ENCODE measurements at places on chromosomes 13 and 19.

DNA sequence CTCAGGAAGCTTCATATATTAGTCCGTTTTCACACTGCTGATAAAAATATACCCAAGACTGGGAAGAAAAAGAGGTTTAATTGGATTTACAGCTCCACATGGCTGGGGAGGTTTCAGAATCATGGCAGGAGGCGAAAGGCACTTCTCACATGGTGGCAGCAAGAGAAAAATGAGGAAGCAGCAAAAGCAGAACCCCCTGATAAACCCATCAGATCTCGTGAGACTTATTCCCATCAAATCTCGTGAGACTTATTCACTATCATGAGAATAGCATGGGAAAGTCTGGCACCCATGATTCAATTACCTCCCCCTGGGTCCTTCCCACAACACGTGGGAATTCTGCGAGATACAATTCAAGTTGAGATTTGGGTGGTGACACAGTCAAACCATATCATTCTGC, 23.1 kb downstream of the FLT3 start:
- DNase-seq, result no peak

- DNase-seq, result no peak
These were observed 434 bp upstream of the FNDC3A start for GRCh38 chr13:48975101-48975855.

DNA sequence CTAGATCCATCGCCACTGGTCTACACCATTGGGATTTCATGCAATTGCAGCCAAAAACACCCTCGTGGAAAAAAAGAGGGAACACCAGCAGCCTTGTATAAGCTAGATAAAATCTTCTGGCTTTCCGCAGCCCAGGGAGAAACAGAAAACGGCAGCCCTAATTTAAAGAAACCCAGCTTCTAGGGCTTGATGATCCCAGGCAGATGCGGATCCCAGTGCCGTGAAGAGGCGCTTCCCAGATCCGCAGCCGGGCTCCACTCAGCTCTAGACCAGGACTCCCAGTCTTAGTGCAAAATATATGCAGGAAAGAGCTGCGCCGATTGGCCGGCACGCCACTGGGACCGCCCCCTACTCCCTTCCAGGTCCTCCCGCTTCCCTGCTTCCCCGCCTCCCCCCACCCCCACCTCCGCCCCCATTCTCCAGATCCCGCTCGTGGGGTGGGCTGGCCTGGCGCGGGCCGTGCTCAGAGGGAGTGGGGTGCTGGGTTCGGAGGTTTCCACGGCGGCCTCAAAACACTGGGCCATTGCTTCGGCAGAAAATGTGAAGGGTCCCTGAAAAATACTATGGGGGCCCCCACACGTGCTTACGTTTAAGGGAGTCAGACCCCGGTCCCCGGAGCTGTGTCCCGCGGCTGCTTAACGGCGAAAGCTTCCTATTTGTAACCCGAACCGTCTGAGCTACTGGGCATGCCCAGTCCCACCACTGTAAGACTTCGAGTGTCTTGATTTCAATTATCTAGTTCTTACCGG, 63.1 kb downstream of the SERP2 start:
- DNase-seq, result peak; percentile 77

DNA sequence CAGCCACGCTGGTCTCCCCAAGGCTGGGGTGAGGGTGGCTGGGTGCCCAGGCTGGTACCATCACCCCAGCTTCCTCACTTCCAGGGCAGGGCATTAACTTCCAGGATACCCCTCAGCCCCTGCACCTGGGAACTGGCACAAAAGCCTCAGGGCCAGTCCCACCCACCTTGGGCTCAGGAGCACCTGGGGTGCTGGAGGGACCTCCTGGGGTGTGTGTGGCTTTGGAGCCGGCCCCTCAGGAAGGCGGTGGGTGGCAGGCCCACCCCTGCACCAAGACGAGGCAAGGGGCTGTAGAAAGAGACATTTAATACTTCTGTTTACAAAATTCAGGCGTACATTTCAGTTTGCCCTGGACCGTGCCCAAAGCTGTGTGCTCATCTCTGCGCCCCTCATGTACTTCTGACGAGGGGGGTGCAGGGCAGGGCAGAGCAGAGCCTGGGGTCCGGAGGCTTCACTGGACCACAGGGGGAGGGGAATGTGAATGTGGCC, 16.8 kb downstream of the MPND start:
- DNase-seq, result no peak

DNA sequence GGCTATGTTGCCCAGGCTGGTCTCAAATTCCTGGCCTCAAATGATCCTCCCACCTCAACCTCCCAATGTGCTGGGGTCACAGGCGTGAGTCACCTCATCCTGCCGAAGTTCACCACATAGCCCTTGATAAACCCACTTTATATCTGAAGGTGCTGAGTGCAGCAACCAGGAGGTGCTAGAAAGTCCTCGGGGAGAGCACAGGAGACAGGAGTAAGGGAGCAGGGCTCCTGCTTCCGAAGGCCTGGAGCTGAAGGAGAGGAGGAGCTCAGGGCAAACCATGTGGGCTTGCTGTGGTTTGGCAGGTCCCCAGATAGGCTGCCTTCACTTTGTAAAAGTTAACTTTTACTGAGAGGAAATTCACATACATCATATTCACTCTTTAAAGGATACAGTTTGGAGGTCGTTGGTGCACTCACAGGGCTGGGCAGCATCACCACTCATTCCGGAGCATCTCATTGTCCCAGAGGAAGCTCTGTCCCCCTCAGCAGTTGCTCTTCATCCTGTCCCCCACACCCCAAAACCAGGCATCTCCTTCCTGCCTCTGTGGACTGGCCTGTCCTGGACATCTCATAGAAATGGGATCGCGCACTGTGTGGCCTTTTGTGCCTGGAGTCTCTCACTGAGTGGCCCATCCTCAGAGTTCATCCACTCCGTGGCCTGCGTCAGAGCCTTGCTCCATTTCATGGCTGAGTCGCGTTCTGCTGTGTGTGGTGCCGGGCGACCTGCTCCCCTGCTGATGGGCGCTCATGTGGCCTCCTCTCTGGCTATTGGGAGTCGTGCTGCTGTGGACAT, 49.5 kb downstream of the KDM4B start:
- DNase-seq, result no peak

DNA sequence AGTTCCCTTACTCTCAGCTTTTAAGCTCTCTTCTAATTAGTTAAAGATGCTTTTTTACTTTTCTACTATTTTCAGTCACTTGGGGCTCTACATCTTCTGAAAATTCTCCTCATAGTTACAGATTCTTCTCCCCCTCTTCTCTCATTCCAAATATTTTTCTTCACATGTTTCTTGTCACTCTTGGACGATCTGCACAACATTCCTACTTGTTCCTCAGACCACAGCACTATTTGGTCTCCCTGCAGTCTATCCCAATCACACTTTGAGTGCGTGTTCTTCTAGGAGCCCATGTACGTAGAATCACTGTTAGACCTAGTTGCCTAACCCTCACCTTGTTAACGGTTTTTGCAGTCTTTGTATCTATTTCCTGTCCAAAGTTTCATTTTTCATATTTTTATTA, 222.5 kb upstream of the SPRY2 start:
- DNase-seq, result no peak

- DNase-seq, result no peak
These were observed 15.5 kb downstream of the CEACAM1 start for GRCh38 chr19:42512743-42513304.

GRCh38 chr13:20049558-20050473, 91.3 kb downstream of the ZMYM2 start:
- no peak for DNase-seq

- DNase-seq, result no peak
These were observed 71.4 kb downstream of the ALOX5AP start for GRCh38 chr13:30806784-30807183.

- DNase-seq, result no peak
These were observed 362.6 kb downstream of the FGF14 start for GRCh38 chr13:102039264-102039663.

GRCh38 chr19:17245535-17245984, at the start of gene NR2F6:
TSS of gene NR2F6 (minus strand) at chr19:17245919. CDS start at chr19:17245220, 699 bp downstream.
- DNase-seq, result no peak

DNA sequence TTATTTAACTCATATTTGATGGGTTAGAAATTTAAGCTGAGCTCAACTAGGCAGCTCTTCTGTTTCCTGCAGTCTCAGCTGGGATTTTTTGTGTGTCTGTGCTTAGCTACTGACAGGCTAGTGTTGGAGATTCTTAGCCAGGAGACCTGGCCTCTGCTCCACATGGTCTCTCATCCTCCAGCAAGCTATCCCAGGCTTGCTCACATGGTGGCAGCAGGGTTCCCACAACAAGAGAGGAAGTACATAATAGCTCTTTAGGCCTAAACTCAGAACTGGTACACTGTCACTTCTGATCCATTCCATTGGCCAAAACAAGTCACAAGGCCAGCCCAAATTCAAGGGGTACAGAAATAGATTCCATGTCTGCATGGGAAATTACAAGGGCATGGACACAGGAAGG, 406.2 kb downstream of the SUCLA2 start:
- no peak for DNase-seq

- DNase-seq, result no peak
These were observed 8.8 kb upstream of the OXGR1 start for GRCh38 chr13:97003071-97003470.

GRCh38 chr19:17775991-17776803, 18.7 kb upstream of the B3GNT3 start:
- DNase-seq, result no peak

- DNase-seq, result no peak
These were observed 679.8 kb upstream of the KLHL1 start for GRCh38 chr13:70788074-70788473.

DNA sequence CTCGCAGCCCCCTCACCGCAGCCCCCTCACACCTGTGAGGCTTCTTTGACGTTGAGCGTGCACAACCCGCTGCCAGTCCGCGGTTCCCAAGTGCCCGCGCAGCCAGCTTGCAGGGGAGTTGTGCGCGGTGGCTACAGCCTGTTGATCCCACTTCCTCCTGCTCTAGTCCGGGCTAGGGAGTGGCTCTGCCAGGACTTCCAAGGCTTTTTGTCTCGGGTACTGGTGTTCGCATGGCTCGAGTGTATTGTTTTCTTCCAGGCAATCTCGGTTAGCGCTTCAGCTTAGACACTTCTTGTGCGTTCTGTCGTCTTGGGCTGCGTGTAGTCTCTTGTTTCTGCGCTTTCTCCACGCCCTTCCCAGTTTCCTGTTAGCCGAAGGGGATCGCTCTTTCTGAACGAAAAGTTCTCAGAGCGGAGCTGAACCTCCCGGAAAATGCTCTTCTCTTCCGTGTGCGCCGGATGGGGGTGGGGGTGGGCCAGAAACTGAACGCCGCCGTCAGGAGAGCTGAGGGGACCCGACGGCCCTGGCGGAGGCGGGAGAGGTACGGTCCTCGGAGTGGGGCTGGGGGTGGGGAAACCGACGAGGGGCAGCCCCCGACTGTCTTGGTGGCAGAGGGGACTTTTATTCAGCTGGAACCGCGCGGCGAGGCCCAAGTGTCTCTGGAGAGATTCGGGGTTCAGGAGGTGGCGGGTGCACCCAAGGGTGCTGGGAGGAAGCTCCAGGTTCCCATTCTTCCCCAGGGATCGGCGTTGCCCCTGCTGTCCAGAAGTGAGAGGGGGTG, 697 bp upstream of the DGKH start:
- DNase-seq, result peak; percentile 28

DNA sequence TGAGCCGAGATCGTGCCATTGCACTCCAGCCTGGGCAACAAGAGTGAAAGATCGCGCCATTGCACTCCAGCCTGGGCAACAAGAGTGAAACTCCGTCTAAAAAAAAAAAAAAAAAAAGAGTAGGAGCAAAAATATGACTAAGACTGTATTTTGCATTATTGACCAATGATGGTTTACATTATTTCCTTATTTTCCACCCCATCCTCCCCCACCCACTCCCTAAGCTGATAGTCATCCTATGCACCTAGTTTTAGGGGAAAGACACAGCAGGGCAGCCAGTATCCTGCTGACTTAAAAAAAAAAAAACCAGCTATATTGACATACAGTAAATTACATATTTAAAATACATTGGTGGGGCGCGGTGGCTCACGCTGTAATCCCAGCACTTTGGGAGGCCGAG, 25.1 kb downstream of the VAV1 start:
- no peak for DNase-seq

DNA sequence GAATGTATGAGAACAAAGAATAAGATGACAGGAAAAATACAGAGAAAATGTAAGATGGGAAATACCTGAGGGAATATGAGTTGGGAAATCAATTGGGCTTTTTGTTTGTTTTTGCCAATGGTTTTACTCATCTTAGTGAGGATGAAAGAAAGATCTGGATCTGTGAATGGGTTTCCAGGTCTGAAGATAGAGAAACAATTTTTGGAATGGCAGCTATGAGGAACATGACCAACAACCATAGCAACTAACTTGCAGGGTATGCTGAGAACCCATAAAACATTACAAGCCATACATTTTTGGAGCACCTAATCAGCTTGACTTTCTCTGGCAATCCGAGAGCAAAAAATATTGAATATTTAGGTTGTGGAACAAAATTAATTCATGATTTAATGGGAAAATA, 290.0 kb downstream of the KCTD12 start:
- DNase-seq, result no peak

DNA sequence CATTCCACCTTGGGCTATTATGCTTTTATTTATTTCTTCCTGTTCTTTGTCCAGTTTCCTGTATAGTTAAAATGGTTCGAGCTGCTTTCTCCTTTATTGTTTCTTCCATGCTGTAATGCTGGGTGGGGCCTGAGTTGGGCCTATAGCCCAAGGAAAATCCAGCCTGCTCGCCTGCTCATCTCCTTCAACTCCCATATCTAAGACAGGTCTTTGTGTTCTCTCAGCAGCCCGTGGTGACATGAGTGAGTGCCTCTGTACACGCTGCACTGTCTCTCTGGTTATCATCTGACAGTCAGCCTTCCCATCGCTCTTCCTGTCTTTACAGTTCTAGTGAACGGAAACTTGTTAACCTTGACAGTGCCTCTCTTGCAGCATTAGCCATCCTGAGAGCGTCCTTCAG, 221.9 kb upstream of the SLC10A2 start:
- DNase-seq, result no peak

- no peak for DNase-seq
These were observed 146.1 kb downstream of the PCDH9 start for GRCh38 chr13:67084066-67084465.

DNA sequence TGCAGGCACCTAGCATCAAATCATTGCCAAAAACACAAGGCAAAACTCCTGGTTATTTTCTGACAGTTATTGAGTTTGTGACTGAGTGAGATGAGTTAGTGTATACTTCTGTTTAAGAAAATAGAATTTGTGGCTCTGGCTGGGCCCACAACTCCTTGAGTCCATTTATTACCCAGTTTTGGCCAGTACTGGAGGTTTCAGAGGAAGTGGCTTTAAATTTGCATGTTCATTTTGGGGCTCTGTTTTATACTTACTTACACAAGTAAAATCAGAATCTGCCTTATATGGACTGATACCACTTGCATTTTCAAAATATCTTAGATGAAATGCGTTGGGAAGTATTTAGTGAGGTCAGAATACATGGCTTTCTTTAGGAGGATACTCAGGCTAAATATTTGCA, 29.0 kb downstream of the TNFSF11 start:
- DNase-seq, result no peak

DNA sequence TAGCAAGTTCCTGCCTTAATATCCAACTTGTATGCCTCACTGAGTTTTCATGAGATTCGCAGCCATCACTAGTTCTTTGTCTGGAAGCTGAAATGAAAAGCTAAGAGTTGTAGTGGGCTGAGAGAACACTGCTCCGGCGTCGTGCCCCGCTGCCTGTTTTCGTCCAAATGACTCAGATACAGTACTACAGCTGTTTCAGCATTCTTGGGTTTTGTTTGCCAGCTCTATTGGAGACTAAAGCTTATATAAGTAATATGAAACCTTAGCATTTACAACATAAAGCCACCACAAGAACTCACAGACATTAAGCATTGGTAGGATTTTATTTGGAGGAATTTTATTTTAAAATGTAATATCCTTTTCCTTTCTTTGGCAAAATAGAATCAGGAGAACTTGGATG, 299.7 kb downstream of the DLEU7 start:
- DNase-seq, result no peak
